Hepatocyte (in vitro differentiated cells): ENCODE measurements at places on chromosomes 5 and 9. TPM values are rescaled to one million over a fixed set of nuclear protein-coding genes. Genes with fewer than 3 reads are reported as not detected.

DNA sequence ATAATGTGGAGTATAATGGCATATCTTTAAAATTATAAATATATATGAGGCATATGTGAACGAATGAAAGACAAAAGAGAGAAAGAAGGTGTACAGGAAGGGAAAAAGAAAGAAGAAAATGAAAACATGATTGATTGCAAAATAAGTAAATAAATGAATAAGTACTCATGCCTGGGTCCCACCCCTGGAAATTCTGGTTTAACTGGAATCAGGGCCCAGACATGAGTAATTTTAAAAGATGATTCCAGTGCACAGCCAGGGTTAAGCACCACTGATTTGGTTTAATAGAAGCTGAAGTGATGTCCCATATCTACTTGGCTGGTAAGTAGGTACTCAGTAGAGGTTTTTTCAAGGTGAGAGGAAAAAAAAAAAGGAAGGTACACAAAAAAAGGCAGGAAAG is 34.0 kb upstream of the HOMER1 start:
- peaks cover 15% of the 10 kb centered on the region for H3K4me1 ChIP-seq
- no peak overlapping the region for H3K4me3 ChIP-seq
- peak overlapping the region; percentile 45 for H3K27ac ChIP-seq

Gene CDO1
- total RNA-seq: 29.5 and 29.8 TPM in 2 replicates

GRCh38 chr9:12930906-12931305 is 156.1 kb downstream of the LURAP1L start:
- H3K4me3 ChIP-seq: no peak overlapping the region
- H3K4me1 ChIP-seq: no peaks in the 10 kb centered on the region
- no peaks in the 10 kb centered on the region for H3K27me3 ChIP-seq
- no peak overlapping the region for H3K27ac ChIP-seq
- DNase-seq: no peak

- H3K36me3 ChIP-seq: no peaks in the 10 kb centered on the region
- H3K27me3 ChIP-seq: no peaks in the 10 kb centered on the region
- peak overlapping the region; percentile 24 for H3K27ac ChIP-seq
- peaks cover 13% of the 10 kb centered on the region for H3K4me1 ChIP-seq
Observed at GRCh38 chr5:143554918-143555477, 151.5 kb upstream of the NR3C1 start.

GRCh38 chr5:32042551-32042961 is 131.6 kb downstream of the GOLPH3 start:
- no peaks in the 10 kb centered on the region for H3K27me3 ChIP-seq
- no peaks in the 10 kb centered on the region for H3K36me3 ChIP-seq
- H3K4me1 ChIP-seq: no peaks in the 10 kb centered on the region
- DNase-seq: no peak
- no peak overlapping the region for H3K27ac ChIP-seq

Gene DND1
- total RNA-seq: 0.36 and 1.3 TPM in 2 replicates

Gene PCDHB3
- total RNA-seq: 3.8 and 4.1 TPM in 2 replicates

- peak; percentile 32 for DNase-seq
- no peak overlapping the region for H3K4me3 ChIP-seq
- no peaks in the 10 kb centered on the region for H3K36me3 ChIP-seq
- peaks cover 11% of the 10 kb centered on the region for H3K4me1 ChIP-seq
Observed at GRCh38 chr9:132166599-132166998, 4.7 kb downstream of the NTNG2 start.

DNA sequence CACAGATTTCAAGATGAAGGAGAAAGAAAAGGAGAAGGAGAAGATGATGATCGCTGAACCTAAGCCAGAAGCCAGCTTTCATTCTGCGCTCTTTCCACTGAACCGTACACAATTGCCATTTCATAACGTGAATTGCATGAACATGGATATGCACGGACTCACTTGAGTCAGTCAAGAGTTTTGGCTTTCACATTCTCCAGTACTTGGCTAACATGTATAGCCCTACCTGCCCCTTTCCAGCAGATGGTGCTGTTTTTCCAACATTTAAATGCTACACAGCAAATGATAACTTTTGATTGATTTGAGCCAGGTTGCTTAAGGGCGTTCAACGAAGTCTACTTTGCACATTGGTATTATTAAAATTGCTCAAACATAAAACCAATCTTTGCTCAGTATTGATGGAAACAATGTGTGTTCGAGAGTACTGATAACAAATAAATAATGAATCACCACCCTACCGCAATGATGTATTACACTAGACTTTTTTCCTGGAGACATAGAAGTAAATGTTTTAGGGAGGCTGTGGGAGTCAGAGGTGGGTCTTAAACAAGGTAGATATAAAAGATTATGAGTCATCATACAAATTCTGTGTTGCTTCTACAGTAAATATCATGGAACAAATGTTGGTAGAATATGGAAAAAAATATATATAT is 196.4 kb downstream of the TRPM3 start:
- no peaks in the 10 kb centered on the region for H3K27me3 ChIP-seq
- H3K36me3 ChIP-seq: no peaks in the 10 kb centered on the region
- DNase-seq: peak; percentile 76
- H3K4me3 ChIP-seq: no peak overlapping the region
- no peak overlapping the region for H3K27ac ChIP-seq

Gene CCL19
- not detected in 2 replicates for total RNA-seq
